Activated effector memory CD4-positive, alpha-beta T cell treated with Interleukin-2 at 50 U/mL for 16 hours (primary cell): ENCODE measurements at places on chromosomes 12 and 14.

DNA sequence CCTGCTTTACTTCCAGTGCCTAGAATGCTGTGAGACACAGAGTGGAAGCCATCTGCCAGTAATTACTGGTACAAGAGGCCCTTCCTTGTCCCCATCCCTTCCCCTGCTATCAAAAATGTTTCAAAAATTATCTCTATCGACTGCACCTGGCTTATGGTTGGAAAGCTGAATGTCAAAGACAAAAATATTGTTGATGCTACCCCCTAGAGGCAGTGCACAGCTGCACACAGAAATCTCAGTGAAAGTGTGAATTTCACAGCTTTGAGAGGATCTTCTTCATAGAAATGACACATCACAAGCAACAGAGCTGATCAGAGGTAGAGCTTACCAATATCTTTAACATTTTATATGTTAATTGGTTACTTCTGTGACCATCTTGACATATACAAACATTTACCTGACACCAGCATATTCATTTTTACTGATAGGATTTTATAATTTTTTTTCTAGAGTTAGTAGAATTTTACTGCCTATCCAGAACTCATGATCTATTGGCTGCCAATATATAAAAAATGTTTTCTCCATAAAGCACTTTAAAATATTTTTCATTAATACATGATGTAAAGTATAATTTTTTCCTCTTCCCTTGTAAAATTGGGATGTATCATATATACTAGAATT is 138.0 kb downstream of the AACS start:
- DNase-seq, result no peak

- DNase-seq, result peak; percentile 54
Observed at GRCh38 chr12:51814311-51815088, 34.0 kb downstream of the FIGNL2 start.

- no peak for DNase-seq
Observed at GRCh38 chr12:25377469-25378177, 126.9 kb upstream of the KRAS start.

DNA sequence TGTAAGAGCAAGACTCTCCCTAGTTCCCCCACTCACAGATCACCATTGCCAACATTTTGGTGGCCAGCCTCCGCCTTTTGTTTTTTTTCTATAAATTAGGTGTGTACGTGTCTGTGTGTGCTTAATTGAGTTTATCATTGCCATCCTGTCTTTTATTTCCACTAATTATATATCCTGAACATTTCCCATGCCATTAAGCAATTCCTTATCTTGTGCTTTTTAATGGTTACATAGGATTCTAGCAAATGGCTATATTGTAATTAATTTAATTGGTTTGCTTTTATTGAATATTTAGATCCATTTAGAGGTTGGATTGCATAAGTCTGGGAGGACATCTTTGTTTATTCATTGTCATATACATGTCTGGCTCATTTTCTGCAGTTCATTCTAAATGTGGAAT is 107.3 kb upstream of the RTL1 start:
- DNase-seq, result no peak
